ENCODE measurements at places on chromosomes 16 and 17. TPM values are rescaled to one million over a fixed set of nuclear protein-coding genes. Genes with fewer than 3 reads are reported as not detected.

GRCh38 chr16:12265108-12265507, 288.6 kb downstream of the SNX29 start:
- no peak overlapping the region for H3K27ac ChIP-seq
- no peak for DNase-seq
- H3K4me3 ChIP-seq: no peak overlapping the region

DNA sequence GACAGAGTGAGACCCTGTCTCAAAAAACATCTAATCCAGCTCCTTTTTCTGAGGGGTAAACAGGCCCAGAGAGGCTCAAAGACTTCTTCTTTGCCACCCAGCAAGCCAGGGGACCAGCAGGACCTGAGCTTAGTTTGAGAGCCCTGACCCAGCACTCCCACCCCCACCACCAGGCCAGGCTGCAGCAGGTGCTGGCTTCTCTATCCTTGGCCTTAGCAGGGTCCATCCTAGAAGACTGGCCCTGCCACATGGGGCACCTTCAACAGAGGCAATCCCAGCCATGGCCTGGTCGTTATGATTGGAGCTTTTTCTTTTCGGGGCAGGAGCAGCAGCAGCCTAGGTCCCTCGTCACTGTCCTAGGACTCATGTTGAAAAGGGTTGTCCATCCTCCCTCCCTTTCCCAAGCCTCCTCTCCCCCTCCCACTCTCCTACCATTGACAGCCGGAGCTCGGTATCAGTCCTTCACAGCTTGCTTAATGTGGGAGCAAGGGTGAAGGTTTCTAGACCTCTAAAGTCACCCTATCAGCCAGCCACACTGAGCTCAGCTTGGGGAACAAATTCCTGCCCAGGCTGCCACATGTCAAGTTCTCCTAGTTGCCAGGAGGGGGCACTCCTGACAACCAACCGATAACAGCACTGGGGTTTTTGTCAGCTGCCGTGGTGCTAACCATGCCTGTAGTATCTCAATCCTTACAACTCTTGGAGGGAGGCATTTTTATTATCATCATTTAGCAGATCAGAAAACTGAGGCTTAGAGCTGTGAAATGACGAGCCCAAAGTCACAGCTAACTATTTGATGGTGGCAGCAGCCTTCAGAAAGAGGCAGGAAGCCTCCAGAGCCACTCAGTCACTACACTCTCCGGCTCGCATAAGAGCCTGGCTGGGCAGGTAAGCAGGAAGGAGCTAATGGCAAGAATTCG, 11.2 kb downstream of the MRPL27 start:
- peak; percentile 59 for DNase-seq
- H3K27ac ChIP-seq: no peak overlapping the region
- peaks cover 5% of the 10 kb centered on the region for H3K4me1 ChIP-seq
- no peaks in the 10 kb centered on the region for H3K27me3 ChIP-seq
- peaks cover 16% of the 10 kb centered on the region for H3K36me3 ChIP-seq

GRCh38 chr16:66619534-66620428, 15.3 kb downstream of the CMTM3 start:
- no peaks in the 10 kb centered on the region for H3K36me3 ChIP-seq
- H3K4me1 ChIP-seq: no peaks in the 10 kb centered on the region
- H3K27me3 ChIP-seq: no peaks in the 10 kb centered on the region
- DNase-seq: no peak
- H3K4me3 ChIP-seq: no peak overlapping the region

CSH1 gene
- not detected for polyA plus RNA-seq

- H3K27me3 ChIP-seq: no peaks in the 10 kb centered on the region
- peaks cover 8% of the 10 kb centered on the region for H3K36me3 ChIP-seq
- no peaks in the 10 kb centered on the region for H3K4me1 ChIP-seq
- DNase-seq: no peak
These were observed 18.6 kb upstream of the C16orf95 start for GRCh38 chr16:87335625-87336433.

- H3K4me3 ChIP-seq: no peak overlapping the region
- no peak for DNase-seq
- H3K27ac ChIP-seq: no peak overlapping the region
- H3K36me3 ChIP-seq: no peaks in the 10 kb centered on the region
These were observed 128.6 kb downstream of the CPPED1 start for GRCh38 chr16:12675046-12675445.

DNA sequence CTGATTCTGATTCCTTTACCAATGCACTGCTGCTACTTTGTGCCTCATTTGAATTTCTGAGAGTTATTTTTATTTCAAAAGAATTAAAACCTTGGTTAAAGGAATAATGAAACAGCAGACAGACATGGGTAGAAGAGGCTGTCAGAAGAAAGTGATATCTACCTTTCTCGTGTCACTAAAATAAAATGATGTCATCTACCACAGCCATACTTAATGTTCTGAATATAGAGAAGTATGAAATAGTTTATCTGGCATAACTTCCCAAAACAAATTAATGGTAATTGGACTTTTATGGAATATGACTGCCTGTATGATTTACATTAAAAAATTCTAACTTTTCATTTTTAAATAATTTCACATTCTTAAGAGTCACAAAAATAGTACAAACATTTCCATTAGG, 52.5 kb downstream of the EFCAB13 start:
- H3K27ac ChIP-seq: no peak overlapping the region
- H3K4me3 ChIP-seq: no peak overlapping the region
- no peaks in the 10 kb centered on the region for H3K36me3 ChIP-seq
- no peak for DNase-seq

TUBG1 gene
- polyA plus RNA-seq: 11.1 TPM

GRCh38 chr16:19844945-19845641, 39.6 kb downstream of the GPRC5B start:
- no peak for DNase-seq
- H3K27me3 ChIP-seq: peaks cover 3% of the 10 kb centered on the region
- no peak overlapping the region for H3K4me3 ChIP-seq
- no peak overlapping the region for H3K27ac ChIP-seq
- H3K4me1 ChIP-seq: no peaks in the 10 kb centered on the region
- H3K36me3 ChIP-seq: no peaks in the 10 kb centered on the region

GRCh38 chr16:57953857-57954256, 17.1 kb downstream of the CNGB1 start:
- H3K27ac ChIP-seq: no peak overlapping the region
- DNase-seq: no peak
- no peak overlapping the region for H3K4me3 ChIP-seq
- no peaks in the 10 kb centered on the region for H3K36me3 ChIP-seq

GRCh38 chr17:8371786-8372185, 4.7 kb downstream of the KRABD2 start:
- DNase-seq: no peak
- H3K27me3 ChIP-seq: no peaks in the 10 kb centered on the region
- no peak overlapping the region for H3K4me3 ChIP-seq
- H3K4me1 ChIP-seq: peaks cover 13% of the 10 kb centered on the region
- H3K27ac ChIP-seq: no peak overlapping the region

GRCh38 chr17:49583226-49583625, 7.6 kb downstream of the NXPH3 start:
- H3K36me3 ChIP-seq: no peaks in the 10 kb centered on the region
- no peak overlapping the region for H3K27ac ChIP-seq
- no peak overlapping the region for H3K4me3 ChIP-seq
- H3K27me3 ChIP-seq: peaks cover under 1% of the 10 kb centered on the region
- H3K4me1 ChIP-seq: no peaks in the 10 kb centered on the region
- DNase-seq: no peak

DNA sequence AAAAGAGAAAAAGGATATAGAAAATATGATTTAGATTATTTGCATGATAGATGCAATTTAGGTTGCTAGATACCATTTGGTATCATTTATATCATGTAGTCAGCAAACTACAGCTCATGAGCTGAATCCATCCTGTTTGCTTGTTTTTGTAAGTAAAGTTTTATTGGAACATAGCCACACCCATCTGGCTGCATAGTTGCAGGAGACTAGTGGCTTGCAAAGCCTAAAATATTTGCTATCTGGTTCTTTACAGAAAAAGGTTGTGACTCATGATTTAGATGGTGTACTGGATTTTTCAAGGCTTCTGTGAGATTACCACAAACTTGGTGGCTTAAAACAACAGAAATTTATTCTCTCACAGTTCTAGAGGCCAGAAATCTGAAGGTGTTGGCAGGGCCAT, 49.9 kb downstream of the MAP2K4 start:
- H3K4me1 ChIP-seq: no peaks in the 10 kb centered on the region
- H3K4me3 ChIP-seq: no peak overlapping the region
- H3K27ac ChIP-seq: no peak overlapping the region
- H3K27me3 ChIP-seq: no peaks in the 10 kb centered on the region
- no peak for DNase-seq

DNA sequence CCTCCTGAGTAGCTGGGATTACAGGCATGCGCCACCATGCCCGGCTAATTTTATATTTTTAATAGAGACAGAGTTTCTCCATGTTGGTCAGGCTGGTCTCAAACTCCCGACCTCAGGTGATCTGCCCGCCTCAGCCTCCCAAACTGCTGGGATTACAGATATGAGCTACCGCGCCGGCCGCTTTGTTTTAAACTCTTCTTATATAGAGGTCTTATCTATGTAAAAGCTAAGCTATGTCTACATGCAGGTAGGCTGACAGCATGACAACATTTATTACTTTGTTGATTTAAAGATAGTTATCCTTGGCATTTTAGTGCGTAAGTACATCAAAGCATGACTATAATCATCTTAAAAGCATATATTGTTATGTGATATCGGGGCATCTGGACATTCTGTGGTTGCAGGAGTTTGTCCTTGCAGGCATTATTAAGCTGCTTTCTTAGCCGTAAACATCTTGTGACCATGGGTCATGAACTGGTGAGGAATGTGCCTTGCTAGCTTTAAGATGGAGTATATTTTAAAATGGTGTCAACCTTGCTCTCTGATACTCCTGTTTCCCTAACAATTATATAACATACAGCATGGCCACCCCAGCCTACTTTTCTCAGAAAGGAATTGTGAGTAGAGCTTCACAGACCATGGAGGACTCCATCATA, 45.8 kb upstream of the TAOK1 start:
- H3K36me3 ChIP-seq: no peaks in the 10 kb centered on the region
- no peak overlapping the region for H3K4me3 ChIP-seq
- H3K27ac ChIP-seq: no peak overlapping the region
- H3K4me1 ChIP-seq: no peaks in the 10 kb centered on the region

- no peak overlapping the region for H3K27ac ChIP-seq
- no peak overlapping the region for H3K4me3 ChIP-seq
- no peaks in the 10 kb centered on the region for H3K36me3 ChIP-seq
- H3K4me1 ChIP-seq: no peaks in the 10 kb centered on the region
- no peak for DNase-seq
These were observed 80.6 kb upstream of the SALL1 start for GRCh38 chr16:51231702-51232101.

CFDP1 gene
- polyA plus RNA-seq: 33.8 TPM

RAC3 gene
- polyA plus RNA-seq: not detected

MILR1 gene
- polyA plus RNA-seq: not detected

DNA sequence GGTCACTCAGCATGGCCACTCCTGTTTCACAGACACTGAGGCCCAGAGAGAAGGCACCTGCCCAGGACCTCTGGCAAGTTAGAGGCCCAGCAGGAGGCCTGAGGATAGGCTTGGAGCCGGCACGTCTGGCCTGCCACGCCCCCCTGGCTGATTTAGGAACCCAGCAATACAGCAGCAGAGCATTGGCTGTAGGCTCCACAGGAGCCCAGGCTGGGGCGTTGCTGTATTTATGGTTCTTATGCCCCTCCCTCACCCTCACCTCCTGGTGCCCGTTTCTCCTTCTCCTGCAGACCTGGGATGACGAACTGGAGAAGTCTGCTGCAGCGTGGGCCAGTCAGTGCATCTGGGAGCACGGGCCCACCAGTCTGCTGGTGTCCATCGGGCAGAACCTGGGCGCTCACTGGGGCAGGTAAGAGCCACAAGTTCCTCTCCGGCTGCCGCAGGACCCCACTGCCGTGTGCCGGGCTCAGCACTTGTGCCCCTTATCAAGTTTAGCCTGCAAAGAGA, 25.8 kb downstream of the CRISPLD2 start:
- no peaks in the 10 kb centered on the region for H3K4me1 ChIP-seq
- H3K27me3 ChIP-seq: peaks cover 6% of the 10 kb centered on the region
- H3K27ac ChIP-seq: no peak overlapping the region

DNA sequence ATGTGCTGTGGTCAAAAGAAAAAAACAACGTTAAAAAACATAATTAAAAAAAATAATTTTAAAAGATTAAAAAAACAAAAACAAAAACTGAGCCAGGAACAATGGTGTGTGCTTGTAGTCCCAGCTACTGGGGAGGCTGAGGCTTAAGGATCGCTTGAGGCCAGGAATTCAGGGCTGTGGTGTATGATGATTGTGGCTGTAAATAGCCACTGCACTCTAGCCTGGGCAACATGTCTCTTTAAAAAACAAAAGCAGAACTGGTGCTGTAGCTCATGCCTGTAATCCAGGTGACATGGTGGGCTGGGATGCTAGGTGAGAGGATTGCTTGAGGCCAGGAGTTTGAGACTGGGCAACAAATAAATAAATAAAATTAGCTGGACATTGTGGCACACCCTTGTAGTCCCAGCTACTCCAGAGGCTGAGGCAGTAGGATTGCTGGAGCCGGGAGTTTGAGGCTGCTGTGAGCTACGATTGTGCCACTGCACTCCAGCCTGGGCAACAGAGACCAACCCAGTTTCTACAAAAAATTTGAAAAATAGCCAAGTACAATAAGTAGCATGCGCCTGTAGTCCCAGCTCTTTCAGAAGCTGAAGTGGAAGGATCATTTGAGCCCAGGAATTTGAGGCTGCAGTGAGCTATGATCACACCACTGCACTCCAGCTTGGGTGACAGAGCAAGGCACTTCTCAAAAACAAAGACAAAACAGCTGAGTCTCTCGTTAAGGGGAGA, 43.6 kb downstream of the NFATC3 start:
- no peak overlapping the region for H3K4me3 ChIP-seq
- H3K36me3 ChIP-seq: peaks cover 9% of the 10 kb centered on the region
- H3K27ac ChIP-seq: no peak overlapping the region
- peaks cover 38% of the 10 kb centered on the region for H3K4me1 ChIP-seq

DNA sequence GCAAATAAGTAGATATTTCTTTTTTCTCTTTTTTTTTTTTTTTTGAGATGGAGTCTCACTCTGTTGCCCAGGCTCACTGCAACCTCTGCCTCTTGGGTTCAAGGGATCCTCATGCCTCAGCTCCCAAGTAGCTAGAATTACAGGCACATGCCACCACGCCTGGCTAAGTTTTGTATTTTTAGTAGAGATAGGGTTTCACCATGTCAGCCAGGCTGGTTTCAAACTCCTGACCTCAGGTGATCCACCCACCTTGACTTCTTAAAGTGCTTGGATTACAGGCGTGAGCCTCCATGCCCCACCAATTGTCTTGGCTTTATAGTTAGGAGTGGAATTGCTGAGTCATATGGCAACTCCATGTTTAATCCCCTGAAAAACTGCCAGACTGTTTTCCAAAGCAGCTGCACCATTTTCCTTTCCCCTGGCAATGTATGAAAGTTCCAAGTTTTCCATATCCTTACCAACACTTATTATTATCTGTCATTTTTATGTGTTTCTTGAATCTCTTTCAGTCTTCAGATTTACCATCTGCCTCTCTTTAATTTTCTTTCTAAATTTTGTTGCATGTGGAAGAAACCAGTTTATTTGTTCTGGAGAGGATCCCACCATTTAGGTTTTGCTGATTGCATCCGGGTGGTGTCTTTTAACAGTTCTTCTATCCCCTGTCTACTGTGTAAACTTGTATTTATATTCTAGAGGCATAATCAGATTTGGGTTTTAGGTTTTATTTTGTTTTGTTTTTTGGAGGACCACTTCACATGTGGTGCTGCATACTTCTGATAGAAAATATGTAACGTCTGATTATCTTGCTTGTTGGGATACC, 9.9 kb upstream of the CES3 start:
- H3K27ac ChIP-seq: no peak overlapping the region
- DNase-seq: no peak
- peaks cover 7% of the 10 kb centered on the region for H3K4me1 ChIP-seq

LITAFD gene
- polyA plus RNA-seq: not detected

GJC1 gene
- polyA plus RNA-seq: not detected

KRTAP4-9 gene
- not detected for polyA plus RNA-seq
